ENCODE measurements at places on chromosomes 1 and 21.

DNA sequence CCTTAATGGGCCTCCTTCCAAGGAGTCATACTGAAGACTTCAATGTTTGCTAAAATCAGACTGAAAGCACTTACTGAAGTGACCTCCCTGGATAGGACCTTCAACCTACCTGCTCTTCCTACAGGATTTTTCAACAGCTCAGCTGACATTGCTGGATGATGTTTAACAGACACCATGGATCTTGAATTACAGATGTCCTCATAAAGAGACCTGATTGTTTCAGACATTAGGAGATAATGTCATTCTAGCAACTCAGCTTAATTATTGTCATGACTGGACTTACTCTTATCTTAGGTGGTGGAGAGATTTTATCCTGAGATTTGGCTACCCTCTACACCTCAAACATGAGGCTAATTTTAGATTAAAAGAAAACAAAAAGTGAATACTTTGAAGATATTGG, 73.9 kb upstream of the SDC3 start:
- DNase-seq = no peak

DNA sequence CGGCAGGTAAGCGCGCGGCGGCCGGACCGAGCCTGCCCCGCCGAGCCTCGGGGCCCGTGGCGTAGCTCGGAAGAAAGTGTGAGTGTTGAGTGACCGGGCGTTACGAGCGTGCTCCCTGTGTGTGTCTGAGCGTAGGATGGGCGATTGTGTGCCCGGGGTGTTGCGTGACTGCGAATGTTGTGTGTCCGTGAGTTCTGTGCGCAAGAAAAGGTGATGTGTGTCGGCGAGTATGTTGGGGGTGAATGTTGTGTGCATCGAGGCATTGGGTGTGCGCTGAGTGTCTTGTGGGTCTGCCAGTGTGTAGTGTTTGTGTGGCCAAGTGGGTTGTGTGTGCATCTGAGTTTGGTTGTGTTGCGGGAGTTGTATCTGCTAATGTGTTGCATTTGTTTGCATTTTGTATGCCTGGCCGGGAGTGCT, 398 bp downstream of the PTPRU start:
- DNase-seq = peak; percentile 46

- DNase-seq = no peak
Observed at GRCh38 chr21:38988509-38989378, 183.0 kb downstream of the ETS2 start.

GRCh38 chr1:1058921-1059493, 15.1 kb downstream of the RNF223 start:
- DNase-seq = no peak

- DNase-seq = no peak
Observed at GRCh38 chr1:32984455-32985171, 20.0 kb upstream of the RNF19B start.

- DNase-seq = no peak
Observed at GRCh38 chr1:61000327-61000726, 82.0 kb upstream of the NFIA start.

DNA sequence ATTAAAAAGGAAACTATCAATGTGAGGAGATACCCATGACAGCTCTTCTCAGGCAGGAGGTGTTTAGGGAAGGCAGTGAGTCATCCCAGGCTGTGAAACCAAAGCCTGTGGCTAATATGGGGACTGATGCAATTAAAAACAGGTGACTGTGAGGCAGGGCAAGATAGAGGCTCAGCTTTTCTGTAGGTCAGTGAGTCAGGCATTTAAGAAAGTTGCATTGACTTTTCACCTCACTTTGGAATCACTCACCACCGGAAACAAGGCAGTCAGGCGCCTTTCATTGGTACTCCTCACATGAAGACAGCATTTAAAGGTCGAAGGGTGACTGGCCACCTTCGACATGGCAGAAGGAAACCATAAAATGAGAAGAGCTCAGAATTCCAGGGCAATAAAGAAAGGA, 54.5 kb downstream of the PAPPA2 start:
- no peak for DNase-seq

- no peak for DNase-seq
Observed at GRCh38 chr1:202551683-202552082, 158.6 kb downstream of the SYT2 start.

DNA sequence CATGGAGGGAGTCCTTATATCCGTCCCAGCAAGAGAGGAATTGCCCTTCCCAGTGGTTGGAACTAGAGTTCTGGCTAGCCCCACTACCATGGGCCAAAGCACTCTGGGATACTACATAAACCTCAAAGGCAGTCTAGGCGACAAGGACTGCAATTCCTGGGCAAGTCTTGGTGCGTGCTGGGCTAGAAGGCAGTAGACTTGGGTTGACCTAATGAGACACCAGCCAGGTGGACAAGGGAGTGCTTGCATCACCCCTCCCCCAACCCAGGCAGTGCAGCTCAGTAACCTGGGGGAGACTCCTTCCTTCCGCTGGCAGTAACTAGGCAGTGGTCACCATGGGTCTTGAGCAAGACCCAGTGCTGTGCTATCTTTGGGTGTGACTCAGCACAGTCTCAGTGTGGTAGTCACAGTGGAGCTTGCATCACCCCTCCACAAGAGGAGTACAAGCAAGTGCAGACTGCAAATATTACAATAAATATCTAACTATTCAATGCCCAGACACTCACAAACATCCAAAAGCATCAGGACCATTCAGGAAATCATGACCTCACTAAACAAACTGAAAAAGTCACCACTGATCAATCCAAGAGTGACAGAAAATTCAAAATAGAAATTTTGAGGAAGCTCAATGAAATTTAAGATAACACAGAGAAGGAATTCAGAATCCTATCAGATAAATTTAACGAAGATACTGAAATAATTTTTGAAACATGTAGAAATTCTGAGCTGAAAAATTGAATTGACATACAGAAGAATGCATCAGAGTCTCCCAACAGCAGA, 84.7 kb upstream of the LYPLAL1 start:
- no peak for DNase-seq

GRCh38 chr1:94855307-94855700, 35.1 kb downstream of the SLC44A3 start:
- DNase-seq = no peak

- no peak for DNase-seq
Observed at GRCh38 chr1:21938732-21939538, 1.8 kb upstream of the HSPG2 start.

DNA sequence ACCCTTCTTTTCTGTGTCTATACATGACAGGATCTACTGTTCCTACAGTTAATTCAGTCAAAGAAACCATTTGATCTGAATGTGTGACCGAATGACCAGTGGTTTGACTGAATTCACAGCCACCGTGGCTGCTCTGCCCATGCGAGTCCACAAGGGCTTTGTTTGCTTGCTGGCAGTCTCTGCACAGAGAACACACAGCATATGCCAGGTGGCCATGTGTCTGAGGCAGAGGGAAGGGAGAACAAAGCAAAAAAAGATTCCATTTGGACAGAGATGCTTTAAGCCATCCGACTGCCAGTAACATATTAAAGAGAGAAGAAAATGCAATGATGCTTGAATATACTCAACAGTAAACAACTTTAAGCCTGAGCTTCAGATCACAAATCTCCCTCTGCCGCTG, 737.8 kb upstream of the CXADR start:
- no peak for DNase-seq

DNA sequence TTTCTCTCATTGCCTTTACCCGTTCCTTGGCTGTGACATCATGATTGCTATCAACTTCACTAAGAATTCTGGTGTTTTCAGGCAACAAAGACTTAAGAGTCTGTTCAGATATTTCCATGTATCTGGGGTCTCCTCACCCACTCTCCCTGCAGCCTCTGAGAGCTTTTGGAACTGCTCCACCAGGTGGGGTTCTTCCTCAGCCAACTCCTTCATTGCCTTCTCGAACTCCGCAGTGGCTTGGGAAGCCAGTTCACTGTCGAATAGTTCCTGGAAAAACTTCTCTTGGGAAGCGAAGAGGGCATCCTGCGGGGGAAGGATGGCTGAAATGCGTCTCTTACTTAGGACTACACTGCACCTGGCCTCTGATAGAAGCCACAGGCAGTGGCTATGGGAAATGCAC, 2.1 kb downstream of the PEX19 start:
- no peak for DNase-seq

DNA sequence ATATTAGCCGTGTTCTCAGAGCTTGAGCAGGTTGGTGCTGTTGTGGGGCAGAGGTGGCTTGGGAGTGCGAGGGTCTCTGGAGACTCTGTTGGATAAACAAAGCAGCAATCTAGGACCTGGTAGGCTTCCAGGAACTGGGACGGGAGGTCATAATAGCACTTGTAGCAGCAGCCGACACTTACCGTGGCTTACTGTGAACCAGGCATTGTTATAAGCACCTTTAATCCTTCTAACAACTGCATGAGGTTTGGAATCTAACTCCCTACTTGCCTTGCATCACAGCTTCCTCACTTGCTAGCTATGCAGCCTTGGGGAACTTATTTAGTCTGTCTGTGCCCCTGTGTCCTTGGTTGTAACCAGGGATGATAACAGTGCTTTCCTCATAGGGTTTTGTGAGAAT, 94.9 kb downstream of the NAV1 start:
- DNase-seq = no peak

- no peak for DNase-seq
Observed at GRCh38 chr1:78672428-78672827, 22.8 kb downstream of the IFI44 start.

- DNase-seq = no peak
Observed at GRCh38 chr1:242797856-242798255, 273.4 kb upstream of the PLD5 start.

DNA sequence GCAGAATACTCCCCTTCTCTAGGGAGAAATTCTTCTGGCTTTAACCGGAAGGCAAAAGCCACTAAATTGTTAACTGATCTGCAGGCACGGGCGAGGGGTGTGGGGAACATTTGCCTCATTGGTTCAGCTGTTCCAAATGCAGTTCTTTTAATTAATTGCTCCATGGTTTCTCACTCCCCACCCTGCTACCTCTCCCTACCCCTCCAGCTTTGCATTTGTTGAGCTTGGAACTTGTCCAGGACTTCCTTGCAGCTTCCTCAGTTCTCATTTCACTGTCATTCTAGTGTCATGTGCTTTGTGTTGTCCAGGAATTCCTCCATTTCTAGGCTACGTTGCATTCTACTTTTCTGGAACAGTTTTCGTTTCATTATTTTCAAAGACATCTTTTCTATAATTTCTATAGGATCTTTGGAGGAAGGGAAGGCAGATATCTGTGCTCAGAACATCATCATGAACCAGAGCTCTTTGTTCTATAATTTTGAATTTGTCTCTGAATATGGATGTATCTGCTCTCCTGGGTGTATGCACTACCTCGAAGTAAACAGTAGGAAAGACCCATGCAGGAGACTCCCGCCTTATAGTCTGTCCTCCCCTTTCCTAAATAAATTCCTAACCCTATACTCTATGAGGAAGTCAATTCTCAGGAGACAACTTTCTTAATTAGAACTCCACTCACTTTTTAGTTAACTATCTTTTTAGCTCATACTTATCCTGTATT, 132.4 kb upstream of the LMO4 start:
- no peak for DNase-seq
